ENCODE measurements at places on chromosomes 1 and 21.

- no peak for DNase-seq
These were observed 5.5 kb upstream of the ZRANB2 start for GRCh38 chr1:71086331-71086730.

GRCh38 chr1:4778056-4778455, 123.6 kb downstream of the AJAP1 start:
- no peak for DNase-seq

- DNase-seq = no peak
These were observed 10.7 kb downstream of the SEMA6C start for GRCh38 chr1:151135433-151136385.

GRCh38 chr1:170567214-170567613, 35.2 kb downstream of the GORAB start:
- no peak for DNase-seq

DNA sequence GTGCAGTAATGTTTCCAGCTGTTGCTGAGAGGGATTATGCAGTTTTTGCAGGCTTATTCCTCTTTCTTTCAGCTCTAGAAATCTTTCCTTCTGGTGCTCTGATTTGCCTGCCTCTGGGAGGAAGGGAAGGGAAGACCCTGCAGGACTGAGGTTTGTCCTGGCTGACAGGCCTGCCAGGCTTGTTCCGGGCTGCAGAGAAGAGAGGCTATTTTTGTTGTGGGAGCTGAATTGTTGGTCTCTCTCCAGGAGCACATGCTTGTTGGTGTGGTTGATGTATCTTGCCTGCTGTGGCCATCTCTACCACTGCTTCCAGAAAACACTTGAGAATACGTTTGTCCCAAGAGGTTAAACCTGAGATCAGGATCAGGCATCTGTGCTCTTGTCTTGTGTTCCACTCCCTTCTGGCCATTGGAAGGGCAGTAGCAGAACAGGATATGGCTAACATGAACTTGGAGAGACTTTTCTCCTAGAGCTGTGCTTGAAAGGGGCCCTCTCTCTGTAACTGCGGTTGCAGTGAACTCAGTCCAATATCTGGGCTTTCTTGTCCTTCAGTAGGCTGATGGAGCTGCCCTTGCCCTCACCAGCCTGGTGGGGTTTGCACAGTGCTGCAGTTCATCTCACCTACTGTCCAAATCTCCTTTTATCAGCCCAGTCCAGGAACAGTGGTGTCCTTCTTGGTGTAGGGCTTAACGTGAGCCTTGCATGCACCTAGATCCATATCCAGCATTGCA, 21.5 kb upstream of the SLC25A34 start:
- DNase-seq = no peak

GRCh38 chr1:176996456-176997090, 167.9 kb downstream of the ASTN1 start:
- DNase-seq = no peak

DNA sequence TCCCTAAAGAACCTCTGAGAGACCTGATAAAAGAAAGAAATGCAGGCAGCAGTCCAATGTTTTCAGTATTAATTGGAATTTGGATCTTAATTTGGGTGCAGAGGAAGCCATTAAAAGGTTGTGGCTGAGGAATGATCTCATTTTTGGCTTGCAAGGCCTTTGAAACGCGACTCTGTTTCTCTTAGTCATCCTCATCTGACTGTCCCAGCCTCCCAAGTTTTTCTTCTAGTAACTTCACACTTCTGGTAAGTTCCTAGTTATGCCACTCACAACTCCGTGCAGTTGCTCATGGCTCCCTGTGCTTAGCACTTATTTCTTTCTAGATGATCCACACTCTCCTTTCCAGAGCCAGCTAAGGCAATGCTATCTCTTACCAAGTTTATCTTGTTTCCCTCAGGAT, 147.4 kb upstream of the USP24 start:
- no peak for DNase-seq

Data from activated T-cell treated with anti-CD3 and anti-CD28 coated beads, Interleukin-2, amount 50 U/mL, for 72 hours (primary cell).